ENCODE measurements at places on chromosomes 11 and 22.
A peak's percentile ranks its signal among the peaks of the same experiment; 100 is the strongest.

GRCh38 chr11:108278546-108278945, 55.7 kb downstream of the ATM start:
- DNase-seq: no peak

DNA sequence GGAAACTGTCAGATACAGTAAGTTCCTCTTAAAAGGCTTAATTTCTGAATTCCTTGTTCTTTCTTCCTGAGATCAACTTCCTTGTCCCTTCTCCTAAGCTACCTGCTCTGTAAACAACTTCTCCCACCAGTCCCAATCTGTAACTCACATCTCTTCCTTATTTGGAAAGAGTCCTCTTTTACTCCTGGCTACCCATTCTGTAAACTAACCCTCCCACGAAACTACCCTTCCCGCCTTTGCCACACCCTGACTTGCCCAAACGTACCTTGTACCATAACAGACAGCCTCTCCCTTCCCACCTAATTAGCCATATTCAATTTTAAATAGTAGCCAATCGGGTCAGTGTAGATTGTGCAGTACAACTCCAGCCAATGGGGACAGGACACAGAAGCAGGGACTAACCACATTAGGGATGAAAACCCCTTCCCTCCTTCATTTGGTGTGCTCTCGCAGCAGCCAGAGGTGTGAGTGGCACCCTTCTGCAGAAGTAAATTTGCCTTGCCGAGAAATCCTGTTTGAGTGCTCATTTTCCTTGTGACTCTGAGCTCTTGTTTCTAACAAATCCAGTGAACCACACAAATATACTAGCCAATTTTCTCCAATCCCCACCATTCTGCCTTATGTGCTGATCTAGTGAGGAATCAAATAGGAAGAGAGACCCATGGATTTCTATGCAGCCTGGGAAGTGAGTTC, 49.5 kb downstream of the ZNF280B start:
- no peak for DNase-seq

DNA sequence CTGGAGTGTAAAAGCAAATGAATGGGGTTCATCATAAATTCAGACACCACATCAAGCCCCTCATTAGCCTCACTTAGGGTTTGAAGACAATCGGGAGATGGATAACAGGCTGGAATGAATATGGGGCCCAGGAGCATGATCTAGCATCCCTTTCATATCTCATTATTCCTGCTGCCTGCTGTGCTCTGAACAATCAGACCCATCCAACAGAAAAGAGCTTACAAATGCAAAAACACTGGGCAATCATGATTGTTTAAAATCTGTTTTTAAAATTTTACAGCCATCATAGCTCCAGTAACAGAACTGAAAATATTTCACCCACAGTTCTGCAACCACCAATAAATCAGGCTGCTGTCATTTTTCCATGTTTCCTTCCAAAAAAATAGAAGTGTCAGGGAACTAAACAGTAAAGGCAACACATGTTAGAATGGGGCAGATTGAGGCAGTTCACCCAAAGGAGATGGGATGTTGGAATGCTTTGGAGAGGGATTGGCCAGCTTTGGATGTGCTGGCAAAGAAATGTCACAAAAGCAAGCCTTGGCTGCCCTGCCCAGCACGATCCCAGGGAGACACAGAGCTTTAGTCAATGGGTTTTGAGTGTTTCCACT, 47.8 kb upstream of the BMAL1 start:
- no peak for DNase-seq

- no peak for DNase-seq
Measured at GRCh38 chr11:114073828-114074381, 14.4 kb downstream of the ZBTB16 start.

DNA sequence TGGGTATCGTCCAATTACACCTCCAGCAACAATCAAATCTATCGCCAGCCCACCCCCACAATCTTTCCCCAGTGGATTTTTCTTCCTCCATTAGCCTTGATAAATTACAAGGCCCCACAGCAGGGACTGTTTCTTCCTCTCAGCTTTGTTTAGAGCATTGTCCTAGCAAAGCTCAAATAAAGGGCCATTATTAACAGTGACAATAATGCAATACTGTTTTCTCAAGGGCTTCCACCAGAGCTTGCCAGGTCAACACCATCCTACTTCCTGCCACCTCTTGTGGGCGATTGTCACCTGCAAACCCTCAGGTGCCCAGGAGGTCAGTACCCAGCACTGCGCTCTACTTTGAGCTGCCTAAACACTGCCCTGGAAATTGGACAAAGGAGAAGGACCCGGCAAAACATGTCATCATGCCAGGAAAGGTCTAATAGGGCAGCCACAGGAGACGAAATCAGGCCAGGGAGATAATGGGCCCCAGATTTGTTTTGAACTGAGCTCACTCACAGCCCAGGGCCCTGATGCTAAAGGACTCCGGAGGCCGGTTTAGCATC, 95.2 kb downstream of the ABTB2 start:
- no peak for DNase-seq

DNA sequence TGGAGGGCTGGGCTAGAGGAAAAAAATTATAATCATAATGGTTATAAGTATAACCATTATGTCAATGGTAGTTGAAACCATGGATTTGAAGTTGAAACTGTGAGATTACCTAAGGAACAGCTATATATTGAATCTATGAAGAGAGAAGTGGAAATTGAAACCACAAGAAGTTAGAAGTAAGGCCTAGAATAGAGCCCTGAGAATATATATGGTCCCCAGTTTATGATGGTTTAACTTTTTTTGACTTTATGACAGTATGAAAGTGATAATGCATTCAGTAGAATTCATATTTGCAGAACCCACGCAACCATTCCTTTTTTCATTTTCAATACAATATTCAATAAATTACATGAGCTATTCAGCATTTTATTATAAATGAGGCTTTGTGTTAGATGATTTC, 15.0 kb downstream of the AASDHPPT start:
- DNase-seq: no peak

DNA sequence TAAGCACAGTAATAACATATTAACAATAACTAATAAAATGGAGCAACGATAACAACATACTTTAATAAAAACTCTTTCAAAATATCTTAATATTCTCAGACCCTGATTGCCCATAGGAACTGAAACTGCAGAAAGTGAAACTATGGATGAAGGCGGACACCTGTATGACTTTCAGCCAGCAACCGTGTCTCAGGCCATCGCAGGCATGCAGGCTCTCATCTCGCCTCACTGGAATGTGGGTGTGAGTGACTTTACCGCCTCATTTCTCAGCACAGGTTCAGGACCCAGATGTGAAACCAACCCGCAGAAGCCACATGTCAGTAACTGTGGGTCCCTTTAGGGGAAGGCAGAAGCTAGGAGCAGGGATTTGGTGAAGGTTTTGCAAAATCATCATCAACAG, 539.1 kb downstream of the FAM181B start:
- no peak for DNase-seq

DNA sequence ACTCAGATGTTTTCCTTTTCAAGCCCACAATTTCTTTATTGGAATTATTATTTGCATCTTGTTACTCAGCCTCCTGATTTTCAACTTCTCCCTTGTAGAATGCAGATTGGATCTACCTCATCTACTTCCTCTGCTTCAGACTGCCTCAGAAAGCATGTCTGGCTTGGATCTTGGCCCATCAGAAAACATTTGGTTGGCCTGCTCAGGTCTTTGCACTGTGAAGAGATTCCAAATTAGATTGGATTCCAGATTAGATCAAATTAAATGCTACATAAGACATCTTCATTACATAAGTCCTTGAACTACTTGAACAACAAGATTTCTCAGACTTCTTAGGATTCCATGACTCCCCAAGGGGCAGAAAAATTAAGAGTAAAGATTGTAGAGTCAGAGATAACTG, 358.0 kb downstream of the DLG2 start:
- no peak for DNase-seq

GRCh38 chr11:98531576-98531975, 489.2 kb upstream of the CNTN5 start:
- no peak for DNase-seq

DNA sequence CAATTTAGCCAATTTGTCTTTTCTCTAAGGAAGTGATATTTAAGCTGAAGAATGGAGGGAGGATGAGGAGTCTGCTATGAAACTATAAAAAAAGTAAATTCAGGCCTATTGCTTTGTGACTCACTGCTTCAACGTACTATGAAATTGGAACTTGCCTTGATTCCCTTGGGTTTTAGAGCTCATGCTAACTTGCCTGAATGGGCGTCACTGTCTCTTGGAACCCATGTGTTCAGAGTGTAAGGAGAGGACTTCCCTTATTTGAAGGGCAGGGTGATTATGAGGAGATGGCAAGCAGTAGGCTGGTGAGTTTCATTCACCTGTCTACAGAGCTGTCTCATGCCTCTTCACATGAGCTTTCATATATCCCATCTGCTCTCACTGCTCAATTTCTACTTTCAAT, 28.7 kb upstream of the WT1 start:
- no peak for DNase-seq

- DNase-seq: peak; percentile 18
Measured at GRCh38 chr11:45881708-45882368, 3.6 kb upstream of the MAPK8IP1 start.

DNA sequence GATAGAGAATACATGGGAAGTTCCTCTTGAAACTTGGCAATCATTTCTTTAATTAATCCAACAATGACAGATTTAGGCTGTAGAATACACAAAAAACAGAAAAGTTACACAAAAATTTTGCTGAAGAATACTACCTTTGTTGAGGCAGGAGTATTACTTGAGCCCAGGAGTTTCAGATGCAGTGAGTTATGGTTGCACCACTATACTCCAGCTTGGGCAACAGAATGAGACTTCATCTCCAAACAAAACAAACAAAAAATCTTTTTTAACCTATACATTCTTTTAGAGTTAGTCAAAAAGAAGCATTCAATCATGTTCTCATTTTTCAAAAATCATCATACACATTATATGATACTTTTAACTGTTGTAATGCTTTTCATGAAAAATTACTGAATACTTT, 22.1 kb downstream of the UEVLD start:
- DNase-seq: no peak

GRCh38 chr22:20811971-20812660, 38.2 kb downstream of the SERPIND1 start:
- no peak for DNase-seq

- no peak for DNase-seq
Measured at GRCh38 chr11:128735935-128736605, 42.2 kb downstream of the FLI1 start.

DNA sequence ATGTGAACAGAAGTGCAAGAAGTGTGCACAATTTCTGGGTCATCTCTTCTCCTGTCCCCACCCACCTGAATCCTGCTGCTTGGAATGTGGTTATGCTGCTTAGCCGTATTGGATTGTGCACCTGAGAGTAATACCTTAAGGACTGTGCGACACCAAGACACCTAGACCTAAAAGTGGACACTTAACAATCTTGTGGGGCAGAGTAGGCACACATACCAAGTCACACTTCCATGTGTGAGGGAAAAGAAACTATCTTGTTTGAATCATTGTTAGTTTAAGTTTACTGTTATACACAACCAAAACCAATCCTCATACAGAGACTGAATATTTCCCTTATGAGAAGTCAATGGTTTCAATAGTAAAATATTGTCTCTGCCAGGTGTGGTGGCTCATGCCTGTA, 93.7 kb downstream of the CCDC83 start:
- DNase-seq: no peak

DNA sequence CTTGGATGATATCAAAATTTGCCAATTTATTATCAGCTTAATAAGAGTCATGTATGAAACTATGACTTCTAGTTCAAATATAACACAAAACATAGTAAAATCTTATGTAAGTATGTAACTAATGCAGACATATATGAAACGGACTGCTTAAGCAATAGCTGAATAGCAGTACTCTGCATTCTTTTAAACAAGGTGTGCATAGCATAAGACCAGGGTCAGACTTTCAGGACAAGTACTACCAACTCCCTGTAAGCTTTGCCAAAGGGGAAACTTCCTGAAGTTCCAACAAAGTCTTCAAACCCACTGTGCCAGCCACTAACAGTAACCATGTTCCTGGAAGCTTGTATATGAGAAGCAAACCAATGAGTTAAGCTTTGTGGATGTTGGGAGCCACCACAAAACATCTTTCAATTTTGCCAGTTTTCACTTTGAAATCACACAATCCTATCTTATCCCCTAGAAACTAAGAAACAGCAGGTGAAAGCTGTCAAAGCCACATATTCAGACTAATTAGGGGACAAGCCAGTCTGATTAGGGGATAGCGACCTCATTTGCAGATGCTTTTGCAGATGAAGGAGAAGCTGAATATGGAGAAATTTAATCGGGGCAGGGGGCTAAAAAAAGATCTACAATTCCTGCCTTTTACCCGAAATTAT, 13.3 kb downstream of the RBFOX2 start:
- no peak for DNase-seq
